Muscle of back (tissue), 13 donors: ENCODE measurements at places on chromosomes 16 and 17. TPM values are rescaled to one million over a fixed set of nuclear protein-coding genes. Genes with fewer than 3 reads are reported as not detected.

DNA sequence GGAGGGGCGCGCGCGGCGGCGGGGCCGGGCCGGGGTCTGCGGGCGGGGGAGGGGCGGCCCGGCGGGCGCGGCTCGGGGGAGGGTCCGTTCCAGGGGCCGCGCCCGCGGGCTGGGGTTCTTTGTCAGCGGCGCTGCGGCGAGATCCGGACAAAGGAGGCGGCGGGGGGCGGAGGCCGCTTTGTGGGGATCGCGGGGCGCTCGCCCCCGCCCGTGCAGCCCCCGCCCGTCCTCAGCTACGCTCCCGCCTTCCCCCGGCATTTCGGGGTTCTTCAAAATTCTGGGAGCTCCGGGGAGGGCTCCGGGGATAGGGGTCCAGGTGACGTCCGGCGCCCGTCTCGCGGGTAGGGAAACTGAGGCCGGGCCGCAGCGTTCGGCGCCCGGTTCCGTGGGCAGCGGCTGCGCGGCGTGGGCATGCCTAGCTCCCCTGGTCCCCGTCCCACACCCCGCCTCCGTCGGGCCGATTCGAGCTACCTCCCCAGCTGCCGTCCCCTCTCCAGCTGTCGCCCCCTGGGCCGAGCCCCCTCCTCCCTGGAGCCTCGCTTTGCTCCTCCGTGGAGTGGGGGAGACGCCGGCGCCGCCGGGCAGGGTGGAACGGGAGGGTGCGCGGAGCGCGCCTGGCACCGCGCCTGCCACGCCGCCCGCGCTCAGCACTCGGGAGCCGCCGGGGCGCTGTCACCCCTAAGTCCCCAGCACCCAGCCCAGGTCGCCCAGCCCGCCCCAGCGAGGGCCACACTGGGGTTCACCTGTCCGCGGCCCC, 546 bp downstream of the SNN start:
- DNase-seq: no peak

ASGR1 gene
- 1.6 TPM for polyA plus RNA-seq

GRCh38 chr17:920190-920589, 59.4 kb downstream of the NXN start:
- DNase-seq: no peak

CBLN1 gene
- 2.2 TPM for polyA plus RNA-seq

GRCh38 chr16:89048090-89048725, 45.4 kb upstream of the ACSF3 start:
- DNase-seq: no peak

PRR35 gene
- polyA plus RNA-seq: not detected

TBC1D3B gene
- 3.8 TPM for polyA plus RNA-seq

CDH11 gene
- polyA plus RNA-seq: 120 TPM

- no peak for DNase-seq
Observed at GRCh38 chr16:55949518-55949917, 74.3 kb upstream of the CES5A start.

- DNase-seq: no peak
Observed at GRCh38 chr17:51419476-51419875, 159.1 kb downstream of the UTP18 start.

GRCh38 chr16:2233872-2234812, 2.1 kb upstream of the DNASE1L2 start:
- no peak for DNase-seq

- no peak for DNase-seq
Observed at GRCh38 chr16:21197112-21197511, 14.3 kb downstream of the ZP2 start.

DNA sequence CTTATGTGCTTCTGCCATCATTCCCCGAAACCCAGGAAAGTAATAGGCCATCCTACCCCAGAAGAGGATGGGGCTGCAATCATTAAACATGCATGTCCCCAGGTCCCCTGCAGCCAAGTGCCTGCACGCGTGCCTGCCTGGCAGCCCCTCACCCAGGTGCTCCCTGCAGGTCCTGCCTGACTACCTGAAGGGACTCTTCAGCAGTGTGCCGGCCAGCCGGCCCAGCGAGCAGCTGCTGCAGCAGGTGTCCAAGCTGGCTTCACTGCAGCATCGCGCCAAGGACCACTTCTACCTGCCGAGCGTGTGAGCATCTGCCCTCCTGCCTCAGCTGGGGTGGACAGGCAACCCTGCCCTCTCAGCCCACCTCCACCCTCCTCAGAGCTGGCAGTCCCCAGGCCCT, 16.2 kb upstream of the ALKBH5 start:
- no peak for DNase-seq
